ENCODE measurements at places on chromosomes 16 and 17.

DNA sequence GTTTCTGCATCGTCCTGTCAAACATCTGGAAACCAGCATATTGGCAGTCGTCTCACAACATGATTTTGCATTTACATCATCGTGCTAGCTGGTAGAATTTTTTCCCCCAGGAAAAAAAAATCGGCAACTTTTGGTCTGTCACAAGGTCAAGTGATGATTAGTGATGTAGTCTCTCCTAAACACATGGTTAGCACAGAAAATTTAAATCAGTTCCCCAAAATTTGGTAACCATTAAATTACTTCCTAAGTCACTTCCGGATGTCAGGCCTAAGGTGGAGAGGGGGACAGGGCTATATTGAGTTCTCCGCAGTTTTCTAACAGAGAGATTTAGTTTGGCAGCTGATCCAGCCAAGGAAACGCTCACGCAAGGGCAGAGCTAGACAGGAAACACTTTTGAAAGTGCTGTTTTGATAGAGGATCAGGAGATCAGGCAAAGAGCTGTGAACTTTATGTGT lies 271.0 kb upstream of the TBX2 start:
- no peak for DNase-seq

DNA sequence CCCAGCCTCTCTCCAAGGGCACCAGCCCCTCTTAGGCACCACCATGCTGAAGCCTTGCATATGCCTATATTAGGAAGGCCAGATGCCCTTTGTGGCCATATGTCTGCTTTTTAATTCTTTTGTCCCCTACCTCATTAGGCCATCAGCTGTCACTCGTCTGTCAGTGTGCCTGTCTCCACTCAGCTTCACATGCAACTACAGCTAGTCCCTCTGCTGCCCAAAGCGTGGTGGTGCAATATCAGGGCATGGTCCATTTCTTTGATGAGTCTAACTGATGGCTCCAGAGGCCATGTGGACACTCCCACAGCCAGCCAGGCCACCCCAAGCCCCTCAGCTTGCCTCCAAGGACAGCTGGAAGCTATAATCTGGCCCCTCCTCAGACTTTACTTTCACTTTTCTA lies 36.3 kb downstream of the MYO18A start:
- DNase-seq = no peak

DNA sequence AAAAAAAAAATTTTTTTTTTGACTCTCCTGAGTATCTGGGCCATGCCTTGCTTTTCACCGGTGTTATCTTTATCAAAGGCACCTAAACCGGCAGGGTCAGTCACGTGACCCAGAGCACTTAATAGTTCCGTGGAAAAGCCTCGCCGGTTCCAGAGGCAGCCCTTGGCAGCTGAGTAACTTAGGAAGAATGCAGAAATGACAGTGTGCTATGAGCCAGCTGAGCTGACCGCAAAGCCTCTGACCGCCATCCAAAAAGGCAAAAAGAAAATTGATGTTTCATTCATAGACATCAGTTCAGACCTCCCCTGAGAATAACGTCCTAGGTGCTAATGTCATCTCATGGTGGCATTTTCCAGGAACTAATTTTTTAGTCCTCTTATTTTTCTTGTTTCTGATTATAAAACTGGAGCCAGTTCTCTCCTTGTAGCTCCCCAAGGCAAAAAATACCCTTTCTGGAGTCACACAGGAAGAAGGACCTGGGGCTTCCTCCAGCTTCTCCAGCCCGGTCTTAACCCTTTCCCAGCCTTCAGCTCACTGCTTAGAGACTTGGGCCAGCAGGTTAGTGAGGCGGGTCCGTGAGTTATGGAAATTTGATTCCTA lies 122.6 kb downstream of the SOCS1 start:
- DNase-seq = no peak

DNA sequence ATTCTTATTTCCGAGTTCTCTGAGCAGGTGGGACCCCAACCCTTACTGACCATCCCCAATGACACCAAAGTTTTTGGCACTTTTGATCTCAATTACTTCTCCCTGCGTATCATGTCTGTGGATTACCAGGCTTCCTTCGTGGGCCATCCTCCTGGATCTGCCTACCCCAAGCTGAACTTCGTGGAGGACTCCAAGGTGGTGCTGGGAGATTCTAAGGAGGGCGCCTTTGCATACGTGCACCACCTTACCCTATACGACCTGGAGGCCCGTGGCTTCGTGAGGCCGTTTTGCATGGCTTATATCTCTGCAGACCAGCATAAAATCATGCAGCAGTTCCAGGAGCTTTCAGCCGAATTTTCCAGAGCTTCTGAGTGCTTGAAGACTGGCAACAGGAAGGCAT lies 868 bp downstream of the SMCR8 start:
- DNase-seq = no peak

DNA sequence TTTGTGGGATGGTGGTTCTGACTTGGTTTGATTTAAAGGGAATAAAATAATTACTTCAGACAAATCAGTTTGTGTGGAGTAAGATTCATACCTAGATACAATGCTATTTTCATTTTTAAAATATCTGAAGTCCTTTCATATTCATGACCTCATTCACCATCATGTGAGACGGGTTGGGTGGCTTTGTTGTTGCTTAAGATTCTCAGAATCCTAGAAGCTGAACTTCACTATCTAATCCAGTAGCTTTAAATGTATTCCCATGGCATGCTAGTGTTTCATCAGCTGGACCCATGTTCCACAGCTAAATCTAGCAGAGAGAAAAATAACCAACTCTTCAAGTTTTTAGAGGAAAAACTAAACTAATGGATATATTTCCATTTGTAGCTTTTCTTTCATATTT lies 2.7 kb upstream of the AMFR start:
- DNase-seq = no peak
